Naive thymus-derived CD8-positive, alpha-beta T cell (primary cell): ENCODE measurements at places on chromosomes 16 and 17.

DNA sequence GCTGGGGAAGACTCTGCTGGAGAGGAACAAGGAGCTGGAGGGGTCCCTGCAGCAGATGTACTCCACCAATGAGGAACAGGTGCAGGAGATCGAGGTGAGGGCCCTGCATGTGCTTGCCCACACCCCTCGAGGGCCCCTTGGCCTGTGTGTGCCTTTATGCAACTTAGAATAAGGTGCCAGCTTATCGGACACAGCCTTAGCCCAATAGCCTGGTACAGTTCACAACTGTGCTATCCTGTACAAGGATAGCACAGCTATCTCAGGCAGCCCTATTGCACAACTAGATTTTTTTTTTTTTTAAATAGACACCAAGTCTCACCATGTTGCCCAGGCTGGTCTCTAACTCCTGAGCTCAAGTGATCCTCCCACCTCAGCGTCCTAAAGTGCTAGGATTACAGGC lies 12.1 kb downstream of the CDR2L start:
- no peak overlapping the region for H3K4me3 ChIP-seq
- peaks cover 7% of the 10 kb centered on the region for H3K4me1 ChIP-seq
- DNase-seq: no peak
- no peaks in the 10 kb centered on the region for H3K36me3 ChIP-seq
- no peaks in the 10 kb centered on the region for H3K27me3 ChIP-seq

DNA sequence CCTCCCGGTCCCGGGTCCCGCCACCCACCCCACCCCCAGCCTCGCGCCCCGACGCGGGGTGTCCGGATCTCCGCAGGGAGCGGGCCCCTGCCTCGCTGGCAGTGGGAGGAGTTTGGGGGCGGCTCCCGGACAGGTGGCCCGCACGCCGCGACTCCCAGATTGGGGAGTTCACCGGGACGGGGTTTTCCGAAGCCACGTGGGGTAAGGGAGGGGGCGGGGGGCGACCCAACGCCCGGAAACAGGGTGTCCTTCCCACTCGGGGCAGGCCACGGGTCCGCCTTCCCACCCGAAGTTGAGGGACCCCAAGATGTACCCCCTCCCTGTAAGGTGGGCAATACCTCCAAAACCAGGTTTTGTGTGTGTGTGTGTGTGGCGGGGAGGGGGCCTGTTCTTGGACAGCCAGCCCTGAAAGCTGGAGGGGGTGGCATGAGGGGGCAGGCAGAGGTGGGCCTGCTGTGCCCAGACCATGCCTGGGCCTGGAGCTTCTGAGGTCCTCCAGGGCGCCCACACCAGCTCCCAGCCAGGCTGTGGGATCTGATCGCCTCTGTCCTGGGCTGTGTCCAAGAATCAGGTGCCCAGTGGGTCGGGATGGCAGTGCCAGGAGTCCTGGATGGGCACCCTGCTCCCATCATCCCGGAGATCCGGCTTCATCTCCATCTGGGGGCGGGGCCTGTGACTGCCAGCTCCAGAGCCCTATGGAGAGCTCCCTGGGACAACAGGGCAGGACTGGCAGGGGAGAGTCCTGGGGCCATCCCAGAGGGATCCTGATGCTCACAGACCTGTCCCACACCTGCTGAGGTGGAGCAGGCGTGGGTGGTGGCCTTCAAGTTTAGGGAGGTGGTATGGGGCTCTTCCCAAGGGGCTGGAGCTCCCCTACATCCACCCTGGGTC lies 767 bp downstream of the SYNGR2 start:
- peak; percentile 73 for DNase-seq
- H3K4me3 ChIP-seq: peak overlapping the region; percentile 66
- peaks cover 46% of the 10 kb centered on the region for H3K4me1 ChIP-seq
- peak overlapping the region; percentile 93 for H3K27ac ChIP-seq

- H3K4me3 ChIP-seq: no peak overlapping the region
- H3K4me1 ChIP-seq: no peaks in the 10 kb centered on the region
- no peak for DNase-seq
Observed at GRCh38 chr17:45341533-45342158, 24.8 kb upstream of the MAP3K14 start.

- no peak for DNase-seq
- H3K27me3 ChIP-seq: peaks cover 6% of the 10 kb centered on the region
- no peaks in the 10 kb centered on the region for H3K36me3 ChIP-seq
- H3K4me3 ChIP-seq: no peak overlapping the region
Observed at GRCh38 chr16:67399218-67399733, 6.0 kb upstream of the TPPP3 start.

GRCh38 chr16:20903116-20903898 lies 2.7 kb downstream of the LYRM1 start:
- no peaks in the 10 kb centered on the region for H3K36me3 ChIP-seq
- H3K4me3 ChIP-seq: peak overlapping the region; percentile 57
- H3K27ac ChIP-seq: peak overlapping the region; percentile 70
- peaks cover 66% of the 10 kb centered on the region for H3K4me1 ChIP-seq

GRCh38 chr16:67878846-67879245 lies 5.8 kb upstream of the NRN1L start:
- no peak overlapping the region for H3K4me3 ChIP-seq
- no peak for DNase-seq
- H3K4me1 ChIP-seq: peaks cover 30% of the 10 kb centered on the region
- no peak overlapping the region for H3K27ac ChIP-seq
- H3K27me3 ChIP-seq: no peaks in the 10 kb centered on the region

DNA sequence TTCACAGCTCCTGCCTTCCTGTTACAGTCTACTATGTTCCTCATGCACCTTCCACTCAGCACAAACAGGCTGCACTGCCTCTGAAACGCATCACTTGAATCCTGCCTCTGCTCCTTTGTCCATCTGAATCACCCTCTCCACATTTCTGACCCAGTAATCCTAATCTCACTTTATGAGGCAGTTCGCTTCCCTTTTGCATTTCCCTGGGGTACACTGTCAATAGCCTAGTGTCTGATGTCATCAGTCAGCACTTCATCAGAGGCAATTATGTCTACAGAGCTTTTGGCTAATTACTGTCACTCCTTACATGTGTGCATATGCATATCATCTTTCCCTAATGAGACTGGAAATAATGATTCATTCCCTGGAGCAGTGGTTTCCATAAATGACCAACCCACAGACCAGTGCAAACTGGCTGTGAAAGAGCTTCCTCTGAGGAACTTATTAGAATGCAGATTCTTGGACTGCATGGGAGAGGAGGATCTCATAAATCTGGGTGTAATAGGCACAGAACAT lies 23.6 kb downstream of the CA4 start:
- no peak overlapping the region for H3K27ac ChIP-seq
- no peak for DNase-seq
- no peaks in the 10 kb centered on the region for H3K27me3 ChIP-seq
- peaks cover 17% of the 10 kb centered on the region for H3K4me1 ChIP-seq

GRCh38 chr17:81707725-81708646 lies 4.1 kb upstream of the SLC25A10 start:
- no peak for DNase-seq
- H3K36me3 ChIP-seq: peaks cover 3% of the 10 kb centered on the region
- no peaks in the 10 kb centered on the region for H3K27me3 ChIP-seq
- peaks cover 19% of the 10 kb centered on the region for H3K4me1 ChIP-seq
- no peak overlapping the region for H3K27ac ChIP-seq

DNA sequence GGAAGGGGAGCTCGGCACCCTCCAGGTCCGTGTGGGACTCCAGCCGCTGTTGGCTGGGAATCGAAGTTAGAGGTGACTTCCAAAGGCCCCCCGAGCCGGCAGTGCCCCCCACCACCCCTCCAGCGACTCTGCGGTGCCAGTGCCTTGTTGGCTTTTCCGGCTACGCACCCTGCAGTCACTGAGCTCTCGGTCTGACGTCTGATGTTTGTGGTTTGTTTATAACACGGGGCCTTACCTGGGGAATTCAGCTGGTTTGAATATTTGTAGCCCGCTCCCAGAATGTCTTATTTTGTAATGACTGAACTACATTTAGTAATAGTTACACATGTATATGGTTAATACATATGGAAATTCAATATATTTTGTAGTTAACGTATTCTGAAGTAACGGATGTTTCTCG lies 7.1 kb upstream of the BAIAP3 start:
- H3K27me3 ChIP-seq: no peaks in the 10 kb centered on the region
- H3K4me1 ChIP-seq: peaks cover 3% of the 10 kb centered on the region
- no peak for DNase-seq
- no peak overlapping the region for H3K4me3 ChIP-seq

DNA sequence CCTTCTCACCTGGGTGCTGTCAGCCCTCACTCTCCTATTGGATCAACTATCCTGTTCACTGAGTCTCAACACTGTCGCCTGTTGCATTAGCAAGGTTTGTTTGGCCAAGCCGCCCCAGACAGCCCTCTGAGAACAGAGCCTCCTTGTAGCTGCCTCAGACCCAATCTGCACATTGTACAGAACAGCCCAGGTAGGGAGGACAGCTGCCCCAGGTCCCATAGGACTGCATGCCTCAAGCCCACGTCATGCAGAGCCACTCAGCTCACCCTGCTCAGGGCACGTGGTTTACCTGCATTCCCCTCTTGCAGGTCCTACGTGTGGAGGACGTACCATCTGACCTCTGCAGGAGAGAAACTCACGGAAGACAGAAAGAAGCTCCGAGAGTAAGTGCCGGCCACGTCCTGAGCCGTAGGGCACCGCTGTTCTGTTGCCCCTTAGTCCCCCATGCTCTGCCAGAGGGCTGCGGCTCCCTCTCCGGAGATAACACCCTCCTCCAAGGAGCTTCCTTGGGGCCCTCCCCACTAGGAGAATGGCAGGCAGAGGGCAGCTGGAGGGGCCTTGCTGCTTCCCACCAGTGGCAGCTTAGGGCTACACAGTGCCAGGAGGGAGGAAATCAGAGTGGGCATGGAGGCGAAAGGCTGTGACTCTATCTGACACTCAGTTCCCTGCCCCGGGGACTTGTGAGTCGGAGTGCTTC lies 2.8 kb downstream of the SNRNP25 start:
- DNase-seq: no peak
- H3K27me3 ChIP-seq: no peaks in the 10 kb centered on the region
- H3K27ac ChIP-seq: no peak overlapping the region
- peaks cover 20% of the 10 kb centered on the region for H3K4me1 ChIP-seq

- H3K4me1 ChIP-seq: peaks cover 47% of the 10 kb centered on the region
- peak overlapping the region; percentile 84 for H3K27ac ChIP-seq
- peak overlapping the region; percentile 72 for H3K4me3 ChIP-seq
- peaks cover 4% of the 10 kb centered on the region for H3K36me3 ChIP-seq
- no peaks in the 10 kb centered on the region for H3K27me3 ChIP-seq
Observed at GRCh38 chr17:57356719-57357391, 100.5 kb downstream of the MSI2 start.

GRCh38 chr17:17902376-17902775 lies 65.6 kb upstream of the SREBF1 start:
- H3K4me1 ChIP-seq: peaks cover 3% of the 10 kb centered on the region
- no peaks in the 10 kb centered on the region for H3K27me3 ChIP-seq
- no peaks in the 10 kb centered on the region for H3K36me3 ChIP-seq
- DNase-seq: no peak

- no peak overlapping the region for H3K27ac ChIP-seq
- peak overlapping the region; percentile 64 for H3K4me3 ChIP-seq
- H3K27me3 ChIP-seq: peaks cover 53% of the 10 kb centered on the region
- no peak for DNase-seq
Observed at GRCh38 chr17:28227316-28228108, 91.5 kb upstream of the TMEM97 start.

DNA sequence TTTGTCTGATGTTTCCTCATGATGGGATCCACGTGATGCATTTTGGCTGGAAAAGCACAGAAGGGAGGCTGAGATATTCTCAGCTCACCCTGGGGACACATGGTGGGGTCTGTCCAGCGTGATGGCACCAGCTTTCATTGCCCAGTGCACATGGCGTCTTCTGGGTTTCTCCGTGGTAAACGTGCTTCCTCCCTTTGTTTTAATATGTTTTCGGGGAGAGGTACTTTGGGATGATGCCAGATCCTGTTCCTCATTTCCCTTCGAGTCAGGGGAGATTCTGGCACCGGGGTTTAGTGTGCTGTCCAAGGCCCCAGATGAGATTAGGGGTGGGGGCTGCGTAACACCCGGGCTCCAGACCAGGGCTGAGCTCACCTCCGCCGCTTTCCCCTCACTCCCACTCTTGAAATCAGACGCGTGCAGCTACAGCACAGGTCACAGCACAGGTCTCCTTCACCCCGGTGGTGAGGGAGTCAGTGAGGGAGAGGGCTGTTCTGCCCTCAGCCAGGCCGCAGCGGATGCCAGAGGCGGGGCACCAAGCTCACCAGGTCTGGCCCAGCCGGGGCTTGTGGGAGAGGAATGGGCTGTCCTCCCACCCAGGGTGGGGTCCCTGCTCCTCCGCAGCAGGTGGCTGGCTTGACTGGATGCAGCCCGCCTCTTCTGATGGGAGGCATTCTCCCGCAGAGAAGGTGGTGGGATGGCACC lies 33.9 kb downstream of the COX4I1 start:
- peaks cover 13% of the 10 kb centered on the region for H3K4me1 ChIP-seq
- no peak for DNase-seq
- no peaks in the 10 kb centered on the region for H3K36me3 ChIP-seq

DNA sequence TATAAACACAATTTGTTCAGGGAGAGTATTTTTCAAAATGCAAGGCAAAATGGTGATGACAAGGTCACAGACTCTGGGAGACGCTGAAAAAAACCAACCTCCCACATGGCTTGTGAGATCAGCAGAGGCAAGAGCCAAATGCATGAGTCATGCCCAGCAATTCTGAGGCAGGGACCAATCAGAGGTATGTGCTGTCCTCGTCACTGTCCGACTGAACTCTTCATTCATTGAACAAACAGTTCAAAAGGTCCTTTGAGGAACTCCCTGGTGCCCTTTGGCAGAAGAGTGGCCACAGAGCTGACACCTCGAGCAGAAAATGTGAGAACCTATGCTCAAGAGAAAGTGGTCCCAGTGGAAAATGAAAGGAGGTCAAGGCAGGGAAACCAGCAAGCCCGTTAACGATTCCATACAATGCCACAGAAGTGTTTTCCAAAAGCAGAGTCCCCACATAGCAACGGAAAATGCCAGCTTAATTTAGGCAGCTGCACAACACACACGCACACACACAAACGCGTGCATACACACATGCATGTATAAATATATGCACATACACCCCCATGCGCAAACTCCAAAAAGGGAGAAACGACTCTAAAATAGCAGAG lies 50.9 kb downstream of the CDH11 start:
- H3K27me3 ChIP-seq: no peaks in the 10 kb centered on the region
- peaks cover 1% of the 10 kb centered on the region for H3K4me1 ChIP-seq
- DNase-seq: no peak
- no peak overlapping the region for H3K4me3 ChIP-seq
- no peak overlapping the region for H3K27ac ChIP-seq

- no peak overlapping the region for H3K27ac ChIP-seq
- peaks cover under 1% of the 10 kb centered on the region for H3K4me1 ChIP-seq
- no peak for DNase-seq
Observed at GRCh38 chr17:6867849-6868248, 36.3 kb upstream of the TEKT1 start.
